ACHN (cell line): ENCODE measurements at places on chromosomes 7 and 10.

DNA sequence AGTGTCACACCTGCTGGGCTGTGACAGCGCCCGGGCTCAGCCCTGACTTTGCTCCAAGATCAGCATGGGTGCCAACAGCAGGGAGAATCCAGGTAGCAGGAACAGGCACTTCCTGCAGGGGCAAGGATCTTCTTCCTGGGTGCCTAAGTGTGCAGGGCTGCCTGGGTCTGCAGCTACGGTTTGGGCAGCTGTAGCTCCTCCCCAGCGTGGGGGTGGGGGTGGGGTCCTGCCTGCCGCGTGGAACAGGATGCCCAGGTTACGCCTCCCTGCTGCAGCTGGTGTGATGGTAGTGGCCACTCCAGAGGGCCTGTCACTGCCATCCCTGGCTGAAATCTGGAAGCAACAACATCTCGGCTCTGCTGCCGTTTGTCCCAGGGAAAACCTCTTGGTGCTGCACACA lies 269.3 kb downstream of the DNAJB6 start:
- no peak for DNase-seq

GRCh38 chr7:47512481-47513176 lies 69.3 kb downstream of the TNS3 start:
- DNase-seq = no peak

- no peak for DNase-seq
Observed at GRCh38 chr10:94155722-94156271, 162.1 kb downstream of the PLCE1 start.

DNA sequence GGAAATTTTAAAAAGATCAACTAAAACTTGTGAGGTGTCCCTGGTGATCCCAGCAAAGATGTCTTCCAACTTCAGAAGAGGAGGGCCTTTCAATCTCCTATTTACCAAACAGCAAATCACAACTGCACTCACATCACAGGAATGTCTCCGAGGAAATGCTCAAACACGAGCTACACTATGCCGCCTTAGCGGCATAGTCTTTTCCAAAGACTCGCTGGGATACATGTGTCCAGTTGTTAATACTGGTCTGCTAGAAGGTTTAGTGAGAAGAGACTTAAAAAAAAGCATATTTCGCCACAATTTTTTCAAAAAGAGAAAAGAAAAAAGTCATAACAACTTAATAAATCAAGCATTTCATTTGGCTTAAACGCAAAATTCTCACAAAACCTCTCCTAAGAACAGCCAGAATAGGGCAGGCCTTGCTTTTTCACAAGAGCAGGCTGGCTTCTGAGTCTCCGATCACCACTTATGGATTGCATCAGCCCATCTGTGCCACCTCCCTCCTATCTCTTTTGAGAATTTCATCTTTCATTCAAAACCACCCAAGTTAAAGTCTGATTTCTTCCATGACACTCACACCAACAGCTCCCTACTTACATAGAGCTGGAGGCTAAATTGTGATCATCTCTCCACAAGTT lies 66.1 kb downstream of the GNA12 start:
- no peak for DNase-seq

GRCh38 chr7:80482950-80483349 lies 28.9 kb downstream of the GNAT3 start:
- no peak for DNase-seq

DNA sequence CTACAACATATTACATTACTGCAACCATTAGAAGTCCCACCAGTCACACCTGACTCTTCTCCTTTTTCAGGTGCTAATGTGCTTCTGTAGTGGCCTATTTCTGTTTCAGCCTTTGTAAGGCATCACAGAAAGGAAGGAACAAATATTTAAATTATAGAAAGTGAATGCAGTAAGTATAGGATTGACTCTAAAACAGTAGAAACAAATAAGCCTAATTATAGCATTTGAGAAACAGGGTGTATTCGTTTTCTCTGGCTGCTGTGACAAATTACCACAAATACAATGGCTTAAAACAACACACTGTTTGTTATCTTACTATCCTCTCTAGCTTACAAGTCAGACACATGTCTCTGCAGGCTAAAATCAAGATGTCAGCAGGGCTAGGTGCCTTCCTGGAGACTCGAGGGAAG lies 69.4 kb downstream of the CCSER2 start:
- DNase-seq = no peak

GRCh38 chr10:49217645-49218044 lies 29.5 kb upstream of the TMEM273 start:
- DNase-seq = no peak

- DNase-seq = no peak
Observed at GRCh38 chr10:123666318-123667236, at the start of gene GPR26. GPR26 (plus strand) TSS chr10:123666355; CDS start chr10:123666408, 53 bp downstream.
